ENCODE measurements at places on chromosomes 16 and 17.

DNA sequence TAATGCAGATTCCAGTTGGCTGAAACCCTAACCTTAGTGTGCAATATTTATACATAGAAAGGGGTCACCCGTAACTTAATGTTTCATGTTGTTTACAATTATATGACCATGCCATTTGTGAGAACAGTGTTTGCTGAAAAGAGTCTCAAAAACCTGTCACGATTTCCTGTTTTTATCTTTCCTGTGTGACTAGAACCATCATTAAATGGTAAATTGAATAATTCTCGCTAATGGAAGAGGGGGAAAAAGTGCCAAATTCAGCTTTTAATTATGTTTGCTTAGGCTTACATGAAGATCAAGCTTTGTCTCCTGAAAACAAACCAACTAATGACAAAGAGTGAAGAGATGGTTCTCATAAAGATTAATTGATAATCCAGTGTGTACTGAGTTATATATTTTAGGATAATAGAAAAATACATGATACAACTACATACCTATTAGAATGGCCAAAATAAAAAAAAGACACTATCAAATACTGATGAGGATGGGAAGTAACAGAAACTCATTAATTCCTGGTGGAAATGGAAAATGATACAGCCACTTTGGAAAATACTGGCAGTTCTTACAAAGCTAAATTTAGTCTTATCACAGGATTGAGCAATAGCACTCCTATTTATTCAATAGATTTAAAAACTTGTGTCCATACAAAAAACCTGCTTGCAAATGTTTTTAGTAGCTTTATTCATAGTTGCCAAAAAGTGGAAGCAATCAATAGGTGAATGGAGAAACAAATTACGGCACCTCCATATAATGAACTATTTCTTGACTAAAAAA, 141.7 kb downstream of the CDK5R1 start:
- DNase-seq, result no peak

GRCh38 chr17:42312285-42313130, 24.2 kb downstream of the STAT5A start:
- peak; percentile 46 for DNase-seq

DNA sequence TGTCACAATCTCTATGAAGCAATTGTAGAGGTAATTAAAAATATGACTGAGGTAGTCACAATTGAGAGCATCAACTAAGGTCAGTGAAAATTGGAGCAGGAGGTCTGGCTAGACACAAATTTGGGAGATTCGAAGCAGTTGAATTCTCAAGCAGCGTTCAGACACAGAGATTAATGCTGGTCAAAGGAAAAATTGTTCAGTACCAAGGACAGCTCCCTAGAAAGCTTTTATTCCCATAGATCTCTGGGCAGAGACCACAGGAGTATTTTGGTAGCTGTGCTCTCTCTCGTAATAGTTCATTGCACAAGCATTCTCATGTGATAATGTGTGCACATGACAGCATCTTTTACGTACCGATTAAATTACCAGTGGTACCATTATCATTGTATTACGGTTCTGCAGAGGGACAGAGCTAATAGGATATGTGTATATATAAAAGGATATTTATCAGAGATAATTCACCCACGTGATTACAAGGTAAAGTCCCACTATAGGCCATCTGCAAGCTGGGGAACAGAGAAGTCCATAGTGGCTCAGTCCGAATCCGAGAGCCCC, 387.5 kb upstream of the HSBP1 start:
- DNase-seq, result no peak

DNA sequence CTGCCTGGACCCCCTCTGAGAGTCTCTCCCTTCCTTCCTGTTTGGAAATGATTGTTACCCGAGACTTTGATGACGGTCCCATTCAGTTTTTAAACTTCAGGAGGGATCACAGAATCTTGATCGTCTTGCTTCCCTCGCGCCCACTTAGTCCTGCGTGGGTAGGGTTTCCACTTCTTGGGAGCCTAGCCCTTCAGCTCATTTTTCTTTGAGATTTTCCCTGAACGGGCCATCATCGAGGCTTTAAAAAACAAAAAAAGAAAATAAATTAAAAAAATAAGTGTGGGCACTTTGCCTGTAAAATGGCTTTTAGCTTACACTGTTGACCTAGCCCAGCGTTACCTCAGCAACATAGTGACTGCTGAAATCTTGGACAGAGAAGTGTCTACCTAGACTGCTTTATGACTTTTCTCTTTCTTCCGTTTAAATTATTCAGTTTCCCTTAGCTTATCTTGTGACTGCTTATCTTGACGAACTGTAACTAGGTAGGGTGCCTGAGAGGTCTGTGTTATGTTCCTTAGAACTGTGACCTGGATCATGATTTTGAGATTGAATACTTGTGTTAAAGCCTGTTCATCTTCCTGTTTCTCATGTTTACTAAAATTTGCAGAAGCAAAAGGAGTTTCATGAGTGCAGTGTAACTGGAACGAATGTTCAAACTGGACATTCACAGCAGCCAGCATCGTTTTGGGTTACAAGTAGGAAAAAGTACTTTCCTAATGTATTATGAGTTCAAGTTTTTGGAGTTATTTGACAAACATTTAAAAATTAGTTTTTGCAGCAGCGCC, 874 bp downstream of the WWP2 start:
- no peak for DNase-seq

GRCh38 chr17:72763981-72764380, 328.5 kb downstream of the SLC39A11 start:
- no peak for DNase-seq

DNA sequence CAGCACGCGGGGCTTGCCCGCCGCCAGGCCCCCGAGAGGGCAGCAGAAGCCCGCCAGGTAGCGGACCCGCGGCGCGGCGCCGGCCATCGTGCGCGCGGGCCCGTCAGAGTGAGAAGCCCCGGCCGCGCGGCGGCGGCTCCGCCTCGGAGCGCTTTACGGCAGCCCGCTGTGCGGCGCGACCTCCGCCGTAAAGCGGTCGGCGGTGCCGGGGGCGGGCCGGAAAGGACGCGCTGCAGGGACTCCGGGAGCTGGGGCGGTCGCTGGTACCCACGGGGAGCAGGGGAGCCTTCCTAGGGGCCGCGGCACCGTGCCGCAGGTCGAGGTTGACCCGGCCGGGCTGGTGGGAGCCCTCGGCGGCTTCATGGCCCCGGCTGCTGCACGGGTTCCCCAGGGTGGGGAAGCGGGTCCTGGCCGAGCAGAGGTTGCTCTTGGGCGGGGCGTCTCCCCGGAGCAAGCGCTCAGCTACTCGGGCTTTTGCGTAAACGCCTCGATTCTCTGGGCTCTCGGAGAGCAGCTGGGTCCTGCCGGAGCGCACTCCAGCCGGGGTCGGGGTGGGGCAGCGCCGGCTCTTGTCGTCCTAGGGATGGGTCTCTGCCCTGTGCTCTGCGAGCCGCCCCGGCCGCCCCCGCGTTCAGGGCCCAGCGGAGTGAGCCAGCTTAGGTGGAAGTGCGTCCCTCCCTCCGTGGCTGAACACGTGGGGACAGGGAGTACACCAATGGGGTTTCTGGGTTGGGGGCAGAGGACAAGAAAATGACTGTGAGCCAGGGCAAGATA, at the start of gene FAAP100:
FAAP100 (minus strand) TSS at position 110 of the 774 bp plus-strand sequence; CDS start at position 87, 23 bp downstream.
- peak; percentile 60 for DNase-seq

DNA sequence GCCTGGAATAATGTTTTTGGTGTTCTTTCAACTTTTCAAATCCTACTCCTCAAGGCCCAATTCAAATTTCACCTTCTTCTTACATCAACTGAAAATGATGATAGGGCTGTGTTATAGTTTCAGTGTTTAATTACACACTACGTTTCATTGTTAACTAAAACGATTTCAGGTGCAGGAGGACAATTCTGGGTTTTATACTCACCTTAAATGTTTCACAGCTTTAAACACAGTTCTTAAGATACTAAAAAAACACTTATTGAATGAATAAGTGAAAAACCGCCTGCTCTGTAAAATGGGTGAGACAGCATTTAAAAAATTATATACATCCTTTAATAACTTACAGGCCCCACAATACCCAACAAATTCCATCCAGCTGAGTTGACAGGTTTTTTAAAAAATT, 6.2 kb upstream of the MPHOSPH6 start:
- DNase-seq, result no peak

- DNase-seq, result no peak
Measured at GRCh38 chr16:635573-636205, 416 bp downstream of the METTL26 start.

GRCh38 chr16:85484347-85485300, 128.5 kb upstream of the GSE1 start:
- DNase-seq, result no peak

- DNase-seq, result no peak
Measured at GRCh38 chr16:8736123-8736668, 61.2 kb downstream of the TMEM186 start.

GRCh38 chr17:44925731-44926697, 10.7 kb upstream of the GFAP start:
- DNase-seq, result no peak

DNA sequence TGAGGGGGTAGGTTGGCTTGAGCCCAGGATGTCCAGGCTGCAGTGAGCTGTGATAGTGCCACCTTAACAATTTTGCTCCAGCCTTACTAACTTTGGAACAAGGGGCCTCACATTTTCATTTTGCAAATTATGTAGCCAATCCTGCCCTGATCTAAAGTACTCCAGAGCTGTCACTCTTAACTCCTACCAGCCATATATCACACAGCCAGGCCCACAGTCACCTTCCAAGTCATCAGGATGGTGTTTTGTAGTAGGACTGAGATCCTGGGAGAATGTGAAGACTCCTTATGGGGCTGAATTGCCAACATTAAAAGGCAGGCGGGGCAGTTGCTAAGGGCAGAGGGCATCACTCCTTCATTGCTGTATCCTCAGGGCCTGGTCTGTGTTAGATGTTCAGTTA, 243.0 kb downstream of the MRTFB start:
- DNase-seq, result no peak

- no peak for DNase-seq
Measured at GRCh38 chr17:69227541-69227940, 1.1 kb downstream of the ABCA10 start.

- no peak for DNase-seq
Measured at GRCh38 chr17:77771587-77771986, 186.9 kb upstream of the TNRC6C start.

GRCh38 chr17:69373069-69373468, 41.4 kb upstream of the MAP2K6 start:
- DNase-seq, result no peak

DNA sequence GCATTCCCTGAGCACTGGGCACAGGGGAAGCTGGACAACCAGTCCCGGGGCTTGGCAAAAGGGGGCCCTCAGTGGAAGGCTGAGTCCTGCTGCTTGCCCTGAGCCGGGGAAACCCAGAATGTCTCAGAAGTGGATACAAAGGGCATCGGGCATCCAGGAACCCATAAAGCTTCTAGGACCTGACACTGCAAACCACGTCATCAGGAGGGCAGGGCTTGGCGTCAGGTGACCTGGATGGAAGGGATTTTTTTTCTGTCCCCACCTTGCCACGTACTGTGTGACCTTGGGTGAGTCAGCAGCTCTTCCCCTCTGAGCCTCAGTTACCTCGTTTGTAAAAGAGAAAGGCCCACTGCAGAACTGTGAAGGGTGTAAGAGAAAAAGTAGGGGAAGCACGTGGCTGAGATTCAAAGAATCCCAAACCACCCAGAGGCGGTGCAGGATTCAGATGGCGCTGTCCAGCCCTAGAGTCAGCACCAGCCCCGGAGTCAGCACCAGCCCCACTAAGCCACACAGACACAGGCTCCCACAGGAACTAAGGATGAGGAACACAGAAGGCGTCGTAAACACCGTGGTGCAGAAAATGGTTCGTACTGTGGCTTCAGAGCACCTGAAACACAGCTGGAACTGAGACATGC, 53.7 kb downstream of the C16orf95 start:
- DNase-seq, result no peak

DNA sequence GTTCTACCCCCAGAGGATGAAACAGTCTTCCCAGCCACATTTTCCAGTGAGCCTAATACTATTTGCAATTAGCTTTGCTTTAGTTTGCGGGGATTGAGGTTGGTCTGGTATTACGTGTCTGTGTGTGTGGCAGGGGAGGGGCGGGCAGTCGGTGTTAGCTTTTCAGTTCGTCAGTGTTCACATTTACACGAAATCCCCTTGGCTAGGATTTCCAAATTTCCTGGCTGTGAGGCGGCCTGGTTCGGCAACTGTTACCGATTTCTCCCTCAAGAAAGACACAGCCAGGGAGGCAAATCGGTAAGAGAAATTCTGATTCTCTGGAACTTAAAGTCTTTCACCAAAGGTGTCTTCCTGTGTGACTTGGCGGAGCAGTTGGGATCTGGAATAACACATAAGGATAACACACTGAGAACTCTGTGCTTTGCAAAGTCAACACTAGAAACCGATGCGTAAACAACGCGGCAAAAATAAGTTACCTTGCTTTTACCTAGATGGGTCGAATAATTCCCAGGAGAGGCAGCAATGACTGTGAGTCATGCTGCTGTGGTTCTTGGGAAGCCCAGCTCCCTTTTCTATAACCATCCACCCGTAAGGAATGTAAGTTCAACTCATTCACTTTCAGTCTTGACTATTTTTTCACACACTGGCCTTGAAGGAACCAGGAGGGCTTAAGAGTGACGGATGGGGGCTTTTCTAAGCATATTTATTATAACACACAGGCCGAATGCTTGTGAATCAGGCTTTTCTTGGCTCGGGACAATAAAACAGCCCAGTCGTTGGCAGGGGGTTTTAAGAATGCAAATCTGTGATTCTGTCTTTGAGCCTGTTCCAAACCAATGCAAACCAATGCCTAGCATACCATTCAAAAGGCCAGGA, 24.2 kb downstream of the GPRC5B start:
- DNase-seq, result no peak

DNA sequence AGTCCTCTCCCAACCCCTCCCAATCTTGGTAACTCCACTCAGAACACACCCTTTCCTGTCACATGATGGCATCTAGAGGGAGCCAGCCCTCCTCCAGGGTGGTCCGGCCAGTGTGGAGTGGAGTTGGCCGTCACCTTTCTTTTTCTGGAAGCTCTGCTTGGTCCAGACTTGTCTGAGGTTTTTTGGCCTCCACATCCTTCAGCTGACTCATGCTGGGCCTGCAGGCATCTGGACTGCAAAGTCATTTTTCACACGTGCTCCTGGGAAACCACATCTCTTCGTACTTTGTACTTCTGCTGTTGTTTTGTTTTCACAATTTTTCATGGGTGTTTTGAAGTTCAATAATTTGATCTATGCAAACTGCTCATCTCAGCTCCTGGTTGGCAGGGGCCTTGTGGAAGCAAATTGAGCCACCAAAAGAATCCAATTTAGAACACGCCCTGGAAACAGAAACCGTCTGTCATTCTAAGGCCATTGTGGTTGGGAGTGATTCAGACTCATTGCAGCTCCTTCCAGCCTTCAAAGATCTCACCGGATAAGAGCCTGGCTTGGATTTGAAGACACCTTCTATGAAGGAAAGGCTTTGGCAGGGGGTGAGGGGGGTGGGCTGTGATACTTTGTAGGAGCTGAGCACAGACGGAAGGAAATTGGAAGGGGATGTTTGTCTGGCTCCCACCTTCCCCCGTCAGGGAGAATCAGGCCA, 42.4 kb upstream of the NF1 start:
- DNase-seq, result no peak

GRCh38 chr16:75060723-75061122, 55.9 kb downstream of the LDHD start:
- no peak for DNase-seq

DNA sequence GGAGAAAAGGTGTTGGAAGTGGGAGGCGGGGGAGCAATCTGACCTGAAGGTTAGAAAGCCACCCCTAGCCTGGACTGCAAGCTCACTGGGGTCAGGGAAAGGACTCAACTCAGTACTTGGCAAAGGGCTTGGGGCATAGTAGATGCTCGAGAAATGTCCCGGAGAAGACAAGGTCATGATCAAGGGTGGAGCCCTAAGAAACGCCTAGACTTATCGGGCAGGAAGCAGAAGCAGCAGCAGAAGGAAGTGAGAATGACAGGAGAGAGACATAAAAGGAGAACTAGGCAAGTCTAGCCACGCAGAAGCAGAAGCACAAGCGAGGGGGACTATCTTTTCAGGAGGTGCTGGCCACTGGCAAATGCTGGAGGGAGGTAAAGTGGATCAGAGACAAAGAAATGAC, 10.2 kb downstream of the COTL1 start:
- DNase-seq, result no peak

All from activated naive CD4-positive, alpha-beta T cell (primary cell).